ENCODE measurements at places on chromosomes 6 and 20. TPM values are rescaled to one million over a fixed set of nuclear protein-coding genes. Genes with fewer than 3 reads are reported as not detected.
A peak's percentile ranks its signal among the peaks of the same experiment; 100 is the strongest.

WFDC10B gene
- not detected for total RNA-seq

PNPLA1 gene
- not detected for total RNA-seq

PI16 gene
- total RNA-seq: not detected

NEU1 gene
- total RNA-seq: 46.9 TPM

DNA sequence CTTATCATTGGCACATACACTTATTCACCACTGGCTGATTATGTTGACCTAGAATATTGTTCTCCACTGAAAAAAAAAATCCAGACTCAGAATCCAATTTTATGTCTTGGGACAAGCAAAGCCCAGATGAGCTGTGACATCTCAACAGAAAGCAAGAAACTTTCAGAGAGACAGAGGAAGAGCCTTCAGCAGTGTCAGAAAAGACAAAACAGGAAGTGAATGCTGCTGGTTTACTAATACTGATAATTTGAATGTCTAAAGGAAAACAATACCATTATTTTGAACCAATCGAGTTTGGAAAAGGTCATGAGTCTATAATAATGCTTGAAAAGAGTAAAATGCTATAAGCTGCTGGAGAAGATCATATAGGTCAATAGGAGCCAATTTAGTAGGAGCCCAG, 179.8 kb upstream of the RIMS1 start:
- H3K36me3 ChIP-seq: no peaks in the 10 kb centered on the region
- no peaks in the 10 kb centered on the region for H3K27me3 ChIP-seq
- H3K4me3 ChIP-seq: no peak overlapping the region

GRCh38 chr6:32114796-32115195, 5.7 kb upstream of the TNXB start:
- H3K4me3 ChIP-seq: peak overlapping the region; percentile 74
- no peak for DNase-seq
- H3K36me3 ChIP-seq: peaks cover 20% of the 10 kb centered on the region
- no peaks in the 10 kb centered on the region for H3K27me3 ChIP-seq
- H3K4me1 ChIP-seq: peaks cover 37% of the 10 kb centered on the region

All from type B pancreatic cell (in vitro differentiated cells).